Activated CD4-positive, alpha-beta memory T cell treated with anti-CD3 and anti-CD28 coated beads, Interleukin-2, amount 10 ng/mL, durations not matched to agents 7 days and 5 days (primary cell): ENCODE measurements at places on chromosomes 1 and 21. TPM values are rescaled to one million over a fixed set of nuclear protein-coding genes. Genes with fewer than 3 reads are reported as not detected.

DNA sequence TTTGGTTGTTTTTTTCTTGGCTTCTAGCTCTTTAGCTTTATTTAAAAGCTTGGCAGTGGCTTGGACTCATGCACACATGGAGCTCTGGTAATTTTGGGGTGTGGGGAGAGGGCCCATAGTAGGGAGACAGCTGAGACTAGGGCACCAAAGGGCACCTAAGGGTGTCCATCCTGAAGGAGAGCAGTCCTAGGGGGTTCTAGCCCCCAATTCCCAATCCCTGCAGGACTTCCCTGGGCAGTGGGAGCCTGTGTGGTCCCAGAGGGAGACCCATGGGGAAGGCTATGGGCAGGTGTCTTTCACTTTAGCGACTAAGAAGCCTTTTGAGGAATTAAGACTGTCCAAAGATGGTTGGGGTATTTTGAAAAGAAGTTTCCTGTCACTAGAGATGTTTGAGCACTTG, 6.9 kb downstream of the CYP4B1 start:
- H3K27ac ChIP-seq, result no peak overlapping the region
- H3K27me3 ChIP-seq, result no peaks in the 10 kb centered on the region
- no peaks in the 10 kb centered on the region for H3K4me1 ChIP-seq
- DNase-seq, result no peak
- H3K36me3 ChIP-seq, result no peaks in the 10 kb centered on the region

Gene SPRR2A
- total RNA-seq, result not detected

DNA sequence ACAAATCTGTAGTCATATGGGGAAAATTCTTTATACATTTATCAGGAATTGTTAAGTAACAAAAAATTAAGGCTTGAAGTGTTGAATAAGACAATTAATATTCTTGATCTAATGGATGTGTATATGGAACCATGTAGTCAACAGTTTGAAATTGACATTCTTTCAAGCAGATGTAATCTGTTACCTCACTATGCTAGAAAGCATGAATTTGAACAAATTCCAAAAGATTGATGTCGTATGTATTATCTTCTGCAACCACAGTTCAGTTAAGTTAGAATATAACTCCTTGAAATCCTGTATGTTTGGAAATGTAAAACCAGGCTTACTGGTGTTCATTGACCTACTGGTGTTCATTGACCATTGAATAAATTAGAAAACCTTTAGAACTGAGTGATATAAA, 16.1 kb downstream of the CCDC18 start:
- H3K27ac ChIP-seq, result no peak overlapping the region
- DNase-seq, result no peak
- no peak overlapping the region for H3K4me3 ChIP-seq
- H3K36me3 ChIP-seq, result peaks cover 55% of the 10 kb centered on the region
- no peaks in the 10 kb centered on the region for H3K27me3 ChIP-seq
- H3K4me1 ChIP-seq, result peaks cover 5% of the 10 kb centered on the region

DNA sequence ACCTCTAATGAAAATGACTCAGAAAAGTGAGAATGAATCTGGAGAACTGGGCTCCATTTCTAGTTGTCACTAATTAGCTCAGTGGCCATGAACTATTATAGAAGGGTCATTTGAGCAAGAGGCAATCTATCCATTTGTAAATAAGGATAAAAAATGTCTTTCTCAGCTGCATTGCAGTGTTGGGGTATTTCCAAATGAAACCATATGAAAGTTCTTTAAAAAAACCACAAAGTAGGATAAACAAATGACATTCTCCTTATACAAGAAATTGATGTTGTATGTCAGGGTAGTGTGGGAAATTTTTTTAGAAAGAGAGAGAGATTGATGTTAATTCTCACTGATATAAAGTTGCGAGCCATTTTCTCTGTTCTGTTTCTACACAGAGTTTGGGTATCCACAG, 26.0 kb downstream of the FMO3 start:
- DNase-seq, result no peak
- H3K4me3 ChIP-seq, result no peak overlapping the region
- H3K36me3 ChIP-seq, result no peaks in the 10 kb centered on the region
- no peaks in the 10 kb centered on the region for H3K4me1 ChIP-seq
- no peak overlapping the region for H3K27ac ChIP-seq

DNA sequence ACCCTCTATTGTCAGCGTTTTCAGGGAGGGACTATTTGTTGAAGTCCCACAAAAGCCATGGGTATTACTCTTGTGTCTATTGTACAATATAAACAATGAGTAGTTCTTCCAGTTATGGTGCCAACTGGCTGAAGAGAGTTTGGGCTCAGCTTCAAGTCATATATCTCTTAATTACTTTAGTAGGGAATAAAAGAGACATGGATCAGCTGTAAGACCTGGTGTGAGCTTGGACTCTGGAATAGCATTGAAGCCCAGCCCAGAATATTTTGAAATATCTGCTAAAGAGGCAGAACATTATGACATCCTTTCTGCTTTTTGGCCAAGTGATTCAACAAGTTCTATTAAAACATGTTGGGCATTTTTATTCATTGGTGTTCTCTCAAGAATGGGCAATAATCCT, 224.9 kb downstream of the BACH1 start:
- peaks cover 5% of the 10 kb centered on the region for H3K36me3 ChIP-seq
- H3K4me1 ChIP-seq, result no peaks in the 10 kb centered on the region
- no peak overlapping the region for H3K27ac ChIP-seq
- DNase-seq, result no peak
- no peak overlapping the region for H3K4me3 ChIP-seq

DNA sequence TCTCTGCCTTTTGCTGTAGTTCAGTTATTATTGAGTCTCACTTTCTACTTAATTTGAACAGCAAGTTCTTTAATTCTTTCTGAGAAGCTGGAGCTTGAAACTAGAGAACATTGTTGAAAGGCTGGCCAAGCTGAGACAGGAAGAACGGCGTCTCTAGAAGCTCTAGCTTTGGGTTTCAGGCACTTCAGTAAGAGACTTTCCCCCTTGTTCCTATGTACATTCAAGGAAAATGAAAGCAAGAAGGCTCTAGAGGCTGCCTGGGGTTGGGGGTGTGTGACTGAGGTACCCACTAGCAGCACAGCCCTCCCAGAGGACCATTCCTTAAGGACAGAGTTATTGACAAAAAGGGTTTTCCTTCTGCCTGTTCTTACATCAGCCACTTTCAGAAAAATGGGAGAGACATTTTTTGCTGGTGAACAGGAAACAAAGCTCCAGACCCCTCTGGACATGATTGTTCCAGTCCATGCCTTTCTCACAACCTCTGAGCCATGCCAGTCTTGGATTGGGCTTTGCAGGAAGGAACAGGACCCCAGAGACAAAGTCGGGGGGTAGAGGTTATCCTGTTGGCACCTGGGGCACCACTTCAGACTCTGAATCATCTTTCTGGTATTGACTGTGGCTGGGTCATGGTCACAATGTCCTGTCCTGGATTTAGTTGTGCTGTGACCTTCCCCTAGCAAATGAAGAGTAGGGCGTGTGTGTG, 63.1 kb downstream of the LAMC2 start:
- DNase-seq, result no peak
- H3K4me3 ChIP-seq, result no peak overlapping the region
- H3K27ac ChIP-seq, result no peak overlapping the region

DNA sequence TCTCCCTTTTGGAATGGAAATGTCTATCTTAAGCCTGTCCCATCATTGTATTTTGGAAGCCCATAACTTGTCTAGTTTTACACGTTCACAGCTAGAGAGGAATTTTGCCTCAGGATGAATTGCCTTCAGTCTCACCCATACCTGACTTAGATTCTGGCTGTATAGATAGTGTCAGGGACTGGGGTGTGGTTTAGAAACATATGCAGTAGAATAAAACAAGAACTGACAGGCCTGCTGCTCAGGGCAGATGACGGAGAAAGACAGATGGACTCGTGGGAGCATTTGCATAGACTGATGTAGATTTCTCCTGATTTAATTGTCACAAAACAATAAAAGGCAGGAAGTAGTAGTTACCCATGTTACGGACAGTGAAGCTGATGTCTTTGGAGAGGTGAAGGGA, 166.7 kb downstream of the UCK2 start:
- no peaks in the 10 kb centered on the region for H3K4me1 ChIP-seq
- H3K27ac ChIP-seq, result no peak overlapping the region
- no peak for DNase-seq
- H3K4me3 ChIP-seq, result no peak overlapping the region

- H3K27ac ChIP-seq, result no peak overlapping the region
- H3K4me1 ChIP-seq, result no peaks in the 10 kb centered on the region
- no peaks in the 10 kb centered on the region for H3K36me3 ChIP-seq
- no peak overlapping the region for H3K4me3 ChIP-seq
- no peak for DNase-seq
- H3K27me3 ChIP-seq, result no peaks in the 10 kb centered on the region
Observed at GRCh38 chr1:106846656-106847055, 209.8 kb upstream of the PRMT6 start.

Gene PODN
- not detected for total RNA-seq
